ENCODE measurements at places on chromosomes 7 and 10.

GRCh38 chr10:109956454-109957091, 33.3 kb upstream of the XPNPEP1 start:
- DNase-seq = peak; percentile 22

- DNase-seq = no peak
Measured at GRCh38 chr7:135763261-135763660, 14.6 kb upstream of the FAM180A start.

DNA sequence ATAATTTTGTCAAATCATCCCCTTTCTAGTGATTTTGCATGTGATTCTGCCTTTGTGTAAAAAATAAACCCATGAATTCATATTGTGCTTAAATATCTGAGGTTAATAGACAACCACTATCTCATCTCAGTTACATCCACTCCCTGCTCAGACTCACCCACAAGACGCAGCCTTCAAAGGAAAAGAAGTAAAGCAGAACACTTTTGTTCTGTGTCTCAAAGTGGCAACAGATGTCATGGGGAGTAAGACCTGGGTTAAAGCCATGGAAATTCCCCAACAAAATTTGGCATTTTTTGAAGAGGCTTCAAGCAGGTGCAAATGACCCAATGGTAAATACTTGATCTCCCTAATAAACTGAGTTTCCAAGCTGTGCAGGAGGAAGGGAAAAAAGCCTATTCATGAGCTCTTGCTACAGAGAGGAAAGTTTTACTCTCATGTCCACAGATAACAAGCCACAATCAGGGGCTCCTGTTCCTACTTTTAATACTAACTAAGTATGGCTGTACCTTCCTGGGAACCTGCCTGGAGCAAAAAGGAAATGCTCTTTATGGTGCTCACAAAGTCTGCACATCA, 4.7 kb downstream of the CYP3A7 start:
- DNase-seq = no peak

GRCh38 chr7:16028636-16029035, 342.2 kb upstream of the MEOX2 start:
- DNase-seq = no peak

DNA sequence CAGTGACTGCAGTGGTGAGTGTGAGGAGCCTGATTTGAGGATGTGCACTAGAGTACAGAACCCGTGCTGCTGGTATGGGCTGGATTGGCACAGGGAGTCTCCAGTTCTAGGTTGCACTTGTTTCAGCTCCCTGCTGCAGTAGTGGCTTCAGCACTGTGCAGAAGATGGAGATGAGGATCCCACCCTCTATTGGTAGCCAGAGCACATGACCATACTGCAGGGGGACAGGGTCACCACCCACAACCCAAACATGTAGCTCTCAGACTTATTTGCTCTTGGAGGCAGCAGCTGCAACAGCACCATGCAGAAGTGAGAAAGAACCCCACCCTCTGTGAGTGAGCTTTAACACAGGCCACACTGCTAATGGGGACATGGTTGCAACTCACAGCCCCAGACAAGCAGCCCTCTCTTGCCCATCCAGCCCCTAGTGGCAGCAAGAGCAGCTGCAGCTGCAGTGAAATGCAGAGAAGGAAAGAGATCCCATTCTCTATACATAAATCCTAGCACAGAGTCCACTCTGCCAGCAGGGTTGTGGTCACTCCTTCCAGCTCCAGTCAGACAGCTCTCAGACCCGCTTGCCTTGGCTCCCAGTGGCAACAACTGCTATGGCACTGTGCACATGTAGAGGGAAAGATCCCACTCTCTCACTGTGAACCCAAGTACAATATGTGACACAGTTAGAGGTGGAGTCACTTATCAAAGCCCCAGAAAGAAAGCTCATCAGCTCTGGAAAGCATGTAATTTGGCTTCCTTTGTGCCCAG, 51.4 kb upstream of the SCIN start:
- no peak for DNase-seq

- DNase-seq = no peak
Measured at GRCh38 chr10:83371696-83372490, 767.4 kb upstream of the GHITM start.

GRCh38 chr10:112970021-112970420, 20.0 kb downstream of the TCF7L2 start:
- DNase-seq = no peak

GRCh38 chr7:3436746-3437145, 135.7 kb downstream of the SDK1 start:
- no peak for DNase-seq
